ENCODE measurements at places on chromosomes 4 and X.

DNA sequence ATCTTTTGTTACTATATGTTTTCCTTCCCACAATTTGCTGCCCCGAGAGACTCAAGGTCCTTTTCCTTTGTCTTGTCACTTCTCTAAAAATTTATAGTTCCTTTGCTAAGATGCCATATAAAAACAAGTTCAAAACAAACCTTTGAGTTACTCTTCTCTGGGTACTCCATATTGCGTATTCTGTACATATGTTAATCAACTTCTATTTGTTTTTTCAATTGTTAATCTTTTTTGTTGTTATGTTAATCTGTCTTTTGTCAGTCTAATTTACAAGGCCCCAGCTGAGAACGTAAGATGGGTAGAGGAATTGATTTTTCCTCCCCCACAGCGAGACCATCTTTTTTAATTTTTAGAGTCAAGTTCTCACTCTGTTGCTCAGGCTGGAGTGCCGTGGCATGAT lies 7.2 kb upstream of the PPEF2 start:
- DNase-seq: no peak

DNA sequence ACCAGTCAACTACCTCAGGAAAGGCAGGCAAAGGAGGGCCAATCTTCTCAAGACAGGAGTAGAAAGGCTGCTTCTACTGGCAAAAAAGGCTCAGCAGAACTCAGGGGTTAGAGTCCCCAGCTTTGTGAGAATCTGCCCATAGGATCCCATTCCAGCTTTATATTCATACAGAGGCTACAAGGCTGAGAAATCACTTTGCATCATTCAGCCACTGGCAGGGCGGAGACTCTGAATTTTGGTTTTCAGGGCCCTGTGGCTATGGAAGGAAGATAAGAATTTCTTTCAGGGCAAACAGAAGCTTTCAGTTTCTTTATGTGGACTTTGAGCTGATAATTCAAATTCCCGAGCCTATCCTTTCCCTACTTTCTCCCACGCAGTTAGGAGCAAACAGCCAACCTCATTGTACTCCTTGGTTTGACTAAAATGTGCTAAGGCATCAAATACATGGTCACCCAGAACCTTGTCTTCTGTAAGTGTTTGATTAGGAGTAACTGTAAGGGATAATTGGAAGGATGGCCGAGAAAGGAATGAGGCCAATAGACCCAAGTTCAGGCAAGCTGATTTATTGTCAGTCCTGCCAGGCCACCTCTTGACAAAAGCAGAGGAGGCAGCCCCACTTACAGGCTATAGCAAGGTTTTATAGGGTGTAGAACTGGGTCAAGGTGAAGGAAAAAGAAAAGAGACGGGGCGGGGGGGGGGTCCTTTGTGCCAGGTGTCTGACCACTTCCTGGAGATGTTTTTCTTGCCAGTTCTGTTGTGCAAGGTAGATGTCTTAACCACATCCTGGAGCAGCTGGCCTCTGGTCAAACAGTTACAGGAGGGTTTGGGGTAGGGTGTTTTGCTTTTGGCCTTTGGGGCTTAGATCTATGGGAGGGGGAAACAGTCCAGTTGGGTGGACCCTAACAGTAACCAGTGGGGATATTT lies 165.3 kb upstream of the PPP1R2C start:
- no peak for DNase-seq

- no peak for DNase-seq
Measured at GRCh38 chr4:143742834-143743233, 42.4 kb upstream of the FREM3 start.

DNA sequence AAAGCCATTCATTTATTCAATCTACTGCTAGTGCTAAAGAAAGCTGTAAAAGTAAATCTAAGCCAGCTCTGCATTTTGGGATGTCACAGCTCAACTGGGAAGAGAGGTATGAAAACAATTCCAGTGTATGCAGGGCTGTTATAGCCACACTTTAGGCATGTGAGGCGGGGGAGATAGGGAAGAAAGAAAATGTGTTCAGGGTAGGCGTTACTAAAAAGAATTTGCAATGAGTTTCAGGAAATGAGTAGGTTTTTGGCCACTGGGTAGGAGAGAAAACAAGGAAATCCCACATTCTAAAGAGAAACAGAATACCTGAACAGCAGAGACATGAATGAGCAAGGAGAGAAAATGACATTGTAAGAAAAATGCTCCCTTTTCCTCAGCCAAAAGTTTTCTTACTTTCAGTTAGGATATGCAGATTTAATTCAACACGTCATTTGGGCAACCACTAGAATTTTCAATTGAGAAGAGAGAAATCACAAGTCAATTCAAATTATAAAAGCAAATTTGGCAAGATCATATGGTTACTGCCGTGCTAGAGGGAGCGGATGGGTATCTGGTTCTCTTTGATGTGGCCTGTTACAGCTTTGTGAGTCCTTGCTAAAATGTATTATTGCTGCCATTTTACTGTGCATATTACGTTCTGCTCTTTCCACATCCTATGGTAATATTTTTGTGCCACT lies 226.3 kb downstream of the KCNIP4 start:
- no peak for DNase-seq

DNA sequence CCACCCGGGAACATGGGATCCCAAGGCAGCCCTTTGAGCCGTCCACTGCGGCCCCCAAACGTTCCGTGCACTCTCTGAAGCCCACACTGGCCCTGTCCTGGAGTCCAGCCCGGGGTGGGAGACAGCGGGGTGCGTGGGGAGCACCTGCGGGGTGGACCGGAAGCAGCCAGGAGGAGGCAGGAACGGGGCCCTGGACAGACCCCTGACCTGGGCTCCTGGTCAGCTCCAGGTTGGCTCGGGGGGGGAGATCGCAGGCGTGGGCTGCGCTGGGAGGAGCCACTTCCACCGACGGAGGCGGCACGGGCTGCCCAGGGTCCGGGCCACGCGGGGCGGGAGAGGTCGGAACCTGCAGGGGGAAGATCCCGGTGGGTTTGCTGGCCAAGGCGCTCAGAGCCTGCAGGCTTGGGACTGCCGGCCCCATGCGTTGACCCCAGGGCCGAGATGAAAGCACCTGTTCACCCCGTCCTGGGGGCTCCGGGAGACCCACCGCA lies 5.7 kb upstream of the PLCXD1 start:
- DNase-seq: no peak

DNA sequence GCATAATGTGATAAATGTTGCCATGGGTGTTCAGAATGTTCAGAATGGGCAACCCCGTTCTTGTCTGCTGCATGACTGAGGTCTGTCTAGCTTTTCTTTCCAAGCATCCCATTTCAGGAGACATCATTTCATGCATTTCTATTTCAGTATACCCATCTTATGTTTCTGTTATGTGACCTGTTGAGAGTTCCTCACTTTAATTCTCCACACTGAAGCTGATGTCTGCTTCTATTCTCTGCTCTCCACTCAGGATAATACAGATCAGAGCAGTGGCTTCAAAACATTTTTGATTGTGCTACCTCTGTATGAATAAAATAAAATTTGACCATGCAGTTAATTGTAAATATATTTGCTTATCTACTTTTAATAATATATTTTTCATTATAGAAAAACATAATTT lies 398.6 kb downstream of the ARHGAP24 start:
- no peak for DNase-seq

- no peak for DNase-seq
Measured at GRCh38 chr4:100926039-100926717, 408.4 kb upstream of the EMCN start.

DNA sequence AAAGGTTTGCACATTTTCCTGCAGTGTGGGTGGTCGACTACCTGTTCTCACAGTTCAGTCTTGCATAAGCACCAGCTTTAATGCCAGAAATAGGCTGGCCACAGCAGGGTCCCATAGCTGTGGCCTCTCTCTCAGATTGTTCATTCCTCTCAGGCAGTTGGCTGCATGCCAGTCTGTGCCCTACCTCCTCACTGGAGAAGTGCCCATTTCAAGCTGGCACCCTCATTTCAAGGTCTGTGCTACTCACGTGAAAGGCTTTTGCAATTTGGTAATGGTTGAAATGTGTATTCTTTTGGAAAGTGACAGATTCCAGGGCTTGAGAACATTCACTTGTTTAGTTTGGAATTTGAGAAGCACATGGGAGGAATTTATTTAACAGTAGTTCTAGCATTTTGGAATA lies 28.9 kb upstream of the MTMR1 start:
- no peak for DNase-seq

DNA sequence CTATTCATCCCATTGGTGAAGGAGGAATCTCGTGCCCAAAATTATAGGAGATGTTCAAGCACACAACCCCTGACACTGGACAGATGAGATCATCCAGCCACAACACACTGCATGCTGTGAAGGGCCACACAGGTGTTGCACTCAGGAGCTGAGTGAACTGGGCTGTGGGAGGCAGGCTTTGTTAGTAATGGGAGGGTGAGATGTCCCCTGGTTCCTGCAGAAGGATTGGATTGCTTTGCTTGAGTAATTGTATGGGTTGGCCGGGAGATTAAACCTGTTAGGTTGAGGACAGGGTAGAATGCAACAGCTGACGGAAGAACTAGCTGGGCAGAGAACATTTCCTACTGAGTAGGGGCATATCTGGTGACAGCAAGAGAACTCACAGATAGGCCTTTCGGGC lies 152.2 kb downstream of the TACR3 start:
- DNase-seq: no peak

- no peak for DNase-seq
Measured at GRCh38 chr4:173461170-173461569, 62.3 kb upstream of the SCRG1 start.

GRCh38 chr4:56874923-56875322 lies 32.8 kb upstream of the REST start:
- no peak for DNase-seq

GRCh38 chr4:181835348-181835747 lies 407.9 kb upstream of the TENM3 start:
- DNase-seq: no peak

DNA sequence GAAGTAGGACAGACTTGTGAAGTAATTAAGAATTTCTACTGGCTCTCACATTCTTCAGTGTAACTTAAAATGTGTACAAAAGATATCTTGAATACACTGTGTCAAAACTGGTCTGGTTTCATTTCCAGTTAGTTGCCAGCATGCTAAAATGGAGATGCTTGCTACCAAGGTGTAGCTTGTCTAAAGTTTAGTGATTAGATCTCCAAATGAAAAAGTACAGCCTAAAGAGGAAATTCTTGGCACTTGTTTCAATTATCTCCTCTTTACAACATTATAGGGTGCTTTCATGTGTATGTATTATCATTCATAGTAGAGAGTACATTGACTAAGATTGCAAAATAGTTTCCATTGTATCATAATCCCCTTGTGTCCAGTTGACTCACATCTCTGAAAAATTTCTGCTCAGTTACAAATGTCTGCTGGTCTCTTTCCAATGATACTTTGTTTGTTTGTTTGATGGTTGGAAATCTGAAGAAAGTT lies 97.3 kb upstream of the SPRY1 start:
- DNase-seq: no peak
